CMK (cell line): ENCODE measurements at places on chromosomes 6 and 20.

DNA sequence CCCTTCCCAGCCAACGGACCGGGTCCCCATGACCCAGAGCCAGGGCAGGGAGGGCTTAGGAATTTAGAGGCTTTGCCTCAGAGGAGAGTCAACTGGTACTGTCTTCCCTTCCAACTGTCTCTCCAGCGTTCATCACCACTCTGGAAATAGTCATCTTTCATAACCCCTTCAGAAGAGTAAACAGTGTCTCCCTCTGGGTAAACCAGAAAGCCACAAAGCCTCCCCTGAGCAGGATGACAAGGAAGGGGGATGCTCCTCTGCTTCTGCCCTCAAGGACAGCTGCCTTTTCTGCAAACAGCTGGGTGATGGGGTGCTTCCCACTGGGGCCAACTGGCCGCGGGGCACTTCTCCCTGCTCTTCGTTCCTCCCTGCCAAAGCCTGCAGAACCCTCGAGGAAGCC lies 90.1 kb downstream of the PSMG4 start:
- DNase-seq = no peak

DNA sequence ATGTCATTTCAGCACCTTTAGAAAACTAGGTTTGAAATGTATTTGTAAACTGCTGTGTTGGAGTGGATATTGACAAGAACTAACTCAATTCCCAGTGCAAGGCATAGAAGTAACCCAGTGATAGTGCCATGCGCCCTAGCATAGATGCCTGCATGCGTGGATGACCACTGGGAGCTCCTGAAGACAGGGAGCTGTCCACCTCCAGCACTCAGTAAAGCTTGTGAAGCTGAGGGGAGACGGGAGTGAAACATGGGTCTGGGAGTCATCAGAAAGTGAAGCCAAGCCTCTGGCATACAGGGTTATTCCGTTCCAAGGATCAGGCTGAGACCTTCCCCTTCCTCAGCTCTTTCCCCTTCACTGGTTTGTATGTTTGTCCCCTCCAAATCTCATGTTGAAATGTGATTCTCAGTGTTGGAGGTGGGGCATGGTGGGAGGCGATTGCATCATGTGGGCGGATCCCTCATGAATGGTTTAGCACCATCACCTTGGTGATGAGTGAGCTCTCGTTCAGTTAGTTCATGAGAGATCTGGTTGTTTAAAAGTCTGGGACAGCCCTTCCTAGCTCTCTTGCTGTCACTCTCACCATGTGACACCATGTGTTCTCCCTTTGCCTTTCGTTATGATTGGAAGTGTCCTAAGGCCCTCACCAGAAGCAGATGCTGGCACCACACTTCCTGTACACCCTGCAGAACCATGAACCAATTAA lies 146.5 kb upstream of the FERMT1 start:
- no peak for DNase-seq

DNA sequence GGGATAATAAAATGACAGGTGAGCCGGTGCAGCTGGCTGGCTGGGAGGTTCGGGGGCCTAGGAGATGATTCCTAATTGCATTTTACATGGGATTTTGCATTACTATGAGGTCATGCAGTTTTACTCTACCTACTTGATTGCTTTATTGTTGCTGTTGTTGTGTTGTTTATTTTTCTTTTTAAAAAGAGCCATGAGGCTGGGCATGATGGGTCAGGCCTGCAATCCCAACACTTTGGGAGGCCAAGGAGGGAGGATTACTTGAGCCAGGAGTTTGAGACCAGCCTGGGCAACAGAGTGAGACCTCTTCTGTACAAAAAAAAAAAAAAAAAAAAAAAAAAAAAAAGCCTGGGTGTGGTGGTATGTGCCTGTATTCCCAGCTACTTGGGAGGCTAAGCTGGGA lies 104.8 kb downstream of the GJA1 start:
- DNase-seq = no peak

GRCh38 chr6:20539387-20539786 lies 5.1 kb downstream of the CDKAL1 start:
- no peak for DNase-seq

GRCh38 chr6:6007366-6008088 lies 802 bp upstream of the NRN1 start:
- DNase-seq = no peak

DNA sequence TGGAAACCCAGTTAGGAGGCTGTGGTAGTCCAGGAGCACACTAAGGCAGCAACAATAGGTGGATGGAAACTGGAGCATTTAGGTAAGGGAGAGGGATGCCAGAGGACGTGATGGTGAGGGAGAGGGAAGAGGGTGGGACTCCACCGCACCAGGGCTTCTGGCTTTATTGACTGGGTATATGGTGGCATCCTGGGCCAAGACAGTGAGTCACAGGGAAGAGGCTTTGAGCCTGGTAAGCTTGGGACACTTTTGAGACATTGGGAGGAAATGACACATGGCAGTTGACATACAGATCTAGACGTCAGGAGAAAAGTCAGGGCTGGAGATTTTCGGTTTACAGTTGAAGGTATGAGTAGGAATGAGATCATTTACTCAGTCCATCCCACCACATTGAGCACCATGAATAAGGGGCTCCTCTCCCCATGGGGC lies 14.9 kb downstream of the NT5E start:
- no peak for DNase-seq

DNA sequence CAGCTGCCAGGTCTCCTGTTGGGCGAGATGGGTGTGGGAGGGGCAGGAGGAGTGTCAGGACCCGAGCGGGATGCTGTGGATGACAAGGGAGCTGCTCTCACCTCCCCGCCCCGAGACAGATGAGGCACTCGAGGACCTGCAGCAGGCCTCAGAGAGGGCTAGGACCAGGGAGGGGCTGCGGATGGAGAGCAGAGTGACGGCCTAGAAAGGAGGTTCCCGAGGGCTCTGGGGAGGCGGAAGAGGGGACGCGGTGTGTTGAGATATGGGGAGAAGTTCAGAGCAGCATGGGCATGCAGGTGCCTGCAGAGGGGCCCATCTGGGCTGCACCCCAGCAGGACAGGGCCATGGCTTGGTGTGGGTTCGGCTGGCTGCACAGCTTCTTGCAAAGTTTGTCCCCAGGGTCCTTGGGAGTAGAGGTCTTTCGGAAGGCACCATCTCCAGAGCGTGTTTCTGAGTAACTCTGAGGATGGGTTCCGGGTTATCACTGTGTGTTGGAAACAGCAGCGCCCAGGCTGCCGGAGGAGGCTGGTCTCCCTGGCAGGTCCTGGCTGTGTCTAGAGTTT lies 104.6 kb downstream of the PAX1 start:
- DNase-seq = no peak

DNA sequence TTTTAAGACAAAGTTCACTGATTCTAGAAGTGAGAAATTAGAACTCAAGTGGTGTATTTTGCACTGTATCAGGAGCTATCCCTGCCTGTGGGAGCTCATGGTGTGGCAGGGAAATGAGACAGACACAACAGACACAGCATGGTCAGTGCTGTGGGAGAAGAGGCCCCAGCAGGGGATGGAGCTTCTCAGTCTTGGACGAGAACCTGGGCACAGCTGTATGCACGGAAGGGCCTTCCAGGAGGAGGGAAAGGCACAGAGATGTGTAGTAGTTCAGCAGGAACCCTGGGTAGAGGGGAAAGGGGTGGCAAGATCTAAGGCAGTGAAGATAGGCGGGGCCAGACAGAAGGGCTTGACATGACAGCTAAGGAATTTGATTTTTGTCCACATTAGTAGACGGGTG lies 48.8 kb upstream of the KIF25 start:
- DNase-seq = no peak

DNA sequence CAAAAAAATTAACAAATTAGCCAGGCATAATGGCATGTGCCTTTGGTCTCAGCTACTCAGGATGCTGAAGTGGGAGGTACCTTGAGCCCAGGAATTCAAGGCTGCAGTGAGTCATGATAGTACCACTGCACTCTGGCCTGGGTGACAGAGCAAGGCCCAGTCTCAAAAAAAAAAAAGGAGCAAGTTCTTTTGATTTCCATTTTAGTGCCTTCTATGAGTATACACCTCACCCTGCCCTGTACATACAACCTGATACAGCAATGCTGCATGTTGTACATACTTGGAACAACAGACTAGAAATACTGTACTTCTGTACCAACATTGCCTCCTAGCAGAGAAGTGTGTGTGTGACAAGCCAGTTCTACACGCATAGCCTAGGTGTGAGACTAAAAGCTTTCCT lies 97.3 kb upstream of the CARMIL1 start:
- no peak for DNase-seq
